ENCODE measurements at places on chromosomes 3 and 15. TPM values are rescaled to one million over a fixed set of nuclear protein-coding genes. Genes with fewer than 3 reads are reported as not detected.

INAFM2 gene
- total RNA-seq, result 26.2 TPM

VEPH1 gene
- 10.8 TPM for total RNA-seq

A4GNT gene
- not detected for total RNA-seq

ROPN1 gene
- not detected for total RNA-seq

- DNase-seq, result no peak
These were observed 5.1 kb downstream of the TMOD2 start for GRCh38 chr15:51756482-51756881.

- DNase-seq, result no peak
These were observed 58.1 kb upstream of the TJP1 start for GRCh38 chr15:29880341-29880740.

DNA sequence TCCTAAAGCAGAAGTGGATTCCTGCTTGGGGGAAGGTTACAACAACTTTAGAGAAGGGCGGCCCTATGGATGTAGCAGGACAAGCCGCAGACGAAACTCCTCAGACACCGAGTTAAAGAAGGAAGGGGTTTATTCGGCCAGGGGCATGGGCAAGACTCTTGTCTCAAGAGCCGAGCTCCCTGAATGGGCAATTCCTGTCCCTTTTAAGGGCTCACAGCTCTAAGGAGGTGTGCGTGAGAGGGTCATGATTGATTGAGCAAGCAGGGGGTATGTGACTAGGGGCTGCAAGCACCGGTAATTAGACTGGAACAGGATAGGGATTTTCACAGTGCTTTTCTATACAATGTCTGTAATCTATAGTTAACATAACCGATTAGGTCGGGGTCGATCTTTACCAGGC lies 879 bp upstream of the PDHB start:
- DNase-seq, result no peak

DNA sequence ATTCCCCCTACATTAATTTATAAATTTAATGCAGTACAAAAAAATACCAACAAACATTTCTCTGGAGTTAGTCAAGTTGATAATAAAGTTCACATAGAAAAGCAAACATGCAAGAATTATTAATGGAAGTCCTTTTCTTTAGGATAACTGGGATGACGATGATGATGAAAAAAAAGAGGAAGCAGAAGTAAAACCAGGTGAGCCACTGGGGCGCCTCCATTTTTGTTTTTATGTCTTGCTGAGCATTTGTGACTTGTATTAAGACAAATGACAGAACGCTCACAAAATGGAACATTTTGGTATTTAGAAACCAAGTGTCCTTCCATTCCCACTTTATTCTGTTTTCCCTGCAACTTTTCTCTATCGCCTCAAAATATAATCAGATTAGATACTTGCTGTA lies 13.8 kb downstream of the EIF3J start:
- DNase-seq, result no peak

DZIP1L gene
- 32.7 TPM for total RNA-seq

GRCh38 chr3:11727207-11727606 lies 83.5 kb upstream of the VGLL4 start:
- DNase-seq, result no peak

DNA sequence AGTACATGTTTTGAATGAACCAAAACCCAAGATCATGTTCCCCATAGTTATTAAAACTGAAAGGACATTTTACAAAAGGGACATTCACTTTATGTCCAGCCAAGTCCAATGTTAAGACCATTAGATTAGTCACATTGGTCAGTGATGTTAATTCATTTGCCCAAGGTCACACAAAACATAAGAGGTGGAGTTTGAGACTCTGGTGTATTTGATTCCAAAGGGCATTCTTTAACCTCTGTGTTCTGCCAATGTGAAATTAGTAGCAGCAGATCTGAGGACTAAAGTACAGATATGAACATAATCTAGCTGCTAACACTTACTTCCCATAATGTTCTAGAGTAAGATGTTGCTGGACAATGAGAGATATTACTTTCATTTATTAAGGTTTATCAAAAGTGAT lies 425.6 kb downstream of the TUSC7 start:
- no peak for DNase-seq

GRCh38 chr3:17848102-17848501 lies 105.7 kb upstream of the TBC1D5 start:
- DNase-seq, result no peak

GRCh38 chr3:160999274-160999673 lies 105.9 kb downstream of the B3GALNT1 start:
- no peak for DNase-seq

- no peak for DNase-seq
These were observed 8.8 kb downstream of the NEK10 start for GRCh38 chr3:27360113-27361078.

GRCh38 chr3:20729185-20729584 lies 543.2 kb upstream of the SGO1 start:
- DNase-seq, result no peak

THBS1 gene
- total RNA-seq, result 154 TPM

DNA sequence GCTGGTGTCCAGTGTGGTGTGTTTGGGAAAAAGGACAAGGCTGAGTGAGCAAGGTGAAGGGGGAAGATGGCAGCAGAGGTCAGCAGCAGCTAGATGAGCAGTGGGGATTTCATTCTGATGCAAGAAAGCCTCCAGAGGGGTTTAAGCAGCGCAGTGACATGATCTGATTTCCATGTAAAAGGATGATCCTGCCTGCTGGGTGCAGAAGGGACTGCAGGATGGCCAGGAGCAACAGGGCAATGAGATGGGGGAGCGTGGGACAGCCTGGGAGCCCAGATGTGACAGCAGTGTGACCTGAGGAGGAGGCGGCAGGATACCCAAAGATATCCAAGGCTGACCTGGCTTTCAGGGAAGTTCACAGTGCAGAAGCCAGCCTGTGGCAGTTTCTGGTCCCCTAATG lies 6.1 kb downstream of the WNT7A start:
- DNase-seq, result no peak

DNA sequence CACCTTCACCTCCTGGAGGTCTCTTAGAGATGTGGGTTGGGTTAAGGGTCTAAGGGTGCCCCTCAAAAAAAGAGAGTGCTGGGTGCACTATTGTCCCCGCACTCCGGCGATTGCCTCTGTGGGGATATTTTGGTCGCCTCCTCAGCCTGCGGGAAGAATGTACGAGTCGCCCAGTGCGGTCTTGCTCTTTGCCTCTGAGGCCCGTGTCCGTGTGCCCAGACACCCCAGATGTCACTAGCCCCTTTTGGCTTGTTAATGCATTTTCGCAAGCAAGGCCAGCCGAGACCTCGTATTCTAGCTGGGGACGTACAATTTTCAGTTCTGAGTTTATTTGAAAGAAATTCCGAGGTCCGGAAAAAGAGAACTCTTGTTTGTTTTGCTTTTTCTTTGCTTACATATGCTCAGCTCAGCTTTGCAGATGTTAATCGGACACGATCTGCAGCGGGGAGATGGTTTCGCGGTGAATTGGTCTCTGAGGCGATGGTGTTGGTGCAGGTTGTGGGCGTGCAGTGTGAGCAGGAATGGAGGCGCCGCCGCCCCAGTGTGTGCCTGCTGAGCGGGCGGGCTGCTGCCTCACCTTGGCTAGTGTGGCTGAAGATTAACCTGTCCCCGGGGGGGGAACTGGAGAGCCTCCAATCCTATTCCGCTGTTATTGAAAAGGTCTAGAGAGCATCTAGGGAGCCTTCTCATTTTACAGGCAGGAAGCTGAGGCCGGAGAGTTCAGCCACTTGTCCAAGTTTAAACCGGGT lies 1.4 kb downstream of the ST6GAL1 start:
- peak; percentile 55 for DNase-seq

- no peak for DNase-seq
These were observed 26.7 kb downstream of the SMAD3 start for GRCh38 chr15:67091980-67092677.

- DNase-seq, result no peak
These were observed 42.3 kb upstream of the USP3 start for GRCh38 chr15:63462088-63462487.

- DNase-seq, result no peak
These were observed 28.3 kb upstream of the LSAMP start for GRCh38 chr3:116473602-116474001.

DNA sequence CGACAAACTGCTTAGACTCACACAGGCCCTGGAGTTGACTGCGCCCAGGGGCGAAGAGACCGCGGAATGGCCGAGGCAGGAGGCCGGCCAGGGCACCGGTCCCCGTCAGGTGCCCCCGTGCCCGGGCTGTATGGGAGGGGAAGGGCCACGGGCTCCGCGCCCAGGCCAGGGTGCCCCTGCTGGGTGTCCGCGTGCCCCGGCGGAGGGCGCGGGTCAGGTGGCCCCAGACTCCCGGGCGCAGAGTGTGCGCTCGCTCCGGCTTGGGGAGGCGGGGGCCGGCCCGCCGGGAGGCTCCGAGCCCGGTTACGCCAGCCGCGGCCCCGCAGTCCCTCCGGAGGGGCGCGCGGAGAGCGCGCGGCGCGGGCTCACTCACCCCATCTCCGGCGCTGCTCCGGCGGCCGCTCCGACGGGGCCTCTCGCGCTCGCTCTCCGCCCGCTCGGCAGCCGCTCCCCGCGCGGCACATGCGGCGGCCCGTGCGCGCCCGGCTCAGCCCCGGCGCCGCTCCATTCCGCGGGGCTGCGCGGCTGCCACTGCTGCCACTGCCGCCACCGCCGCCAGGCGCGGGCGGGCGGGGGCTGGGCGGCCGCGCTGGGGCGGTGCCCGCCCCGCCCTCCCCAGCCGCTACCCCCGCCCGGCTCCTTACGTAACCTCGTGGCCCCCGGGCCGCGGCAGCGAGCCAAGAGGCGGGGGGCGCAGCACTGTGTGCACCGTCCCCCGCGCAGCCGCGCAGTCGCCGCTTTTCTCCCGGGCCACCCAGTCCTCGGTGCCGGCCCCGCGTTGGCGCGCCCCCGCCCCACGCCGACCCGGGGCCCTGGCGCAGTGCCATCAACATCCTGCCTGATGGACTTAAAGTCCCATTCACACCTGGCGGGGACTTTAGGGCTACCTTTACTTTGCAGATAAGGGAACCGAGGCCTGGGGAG lies at the start of gene HOMER2:
Gene HOMER2, minus strand, starts transcription at position 563 of the 924 bp plus-strand sequence. Its CDS starts 185 bp downstream, at position 378.
- no peak for DNase-seq

MYO5C gene
- 56.3 TPM for total RNA-seq

CEMIP gene
- 0.23 TPM for total RNA-seq

ZNF80 gene
- not detected for total RNA-seq

DNA sequence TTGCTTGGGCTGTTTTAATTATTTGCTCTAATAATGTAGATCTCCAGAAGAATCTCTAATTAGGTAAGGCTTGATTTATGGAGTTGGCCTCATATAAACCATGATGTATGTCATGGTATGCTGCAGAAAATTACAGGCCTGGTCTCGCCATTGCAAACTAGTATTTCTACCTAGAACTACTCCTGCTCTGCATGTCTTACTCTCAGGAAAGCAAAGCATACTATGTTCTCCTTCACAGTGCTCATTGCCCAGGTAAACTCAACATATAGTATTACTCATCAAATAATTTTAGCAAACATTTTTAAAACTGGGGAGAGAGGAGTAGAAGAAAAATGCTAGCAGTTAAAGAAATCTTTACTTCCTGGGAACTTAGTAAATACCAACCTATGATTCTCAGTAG lies 90.7 kb downstream of the FILIP1L start:
- DNase-seq, result no peak

GOLGA6L10 gene
- 4.3 TPM for total RNA-seq

DNA sequence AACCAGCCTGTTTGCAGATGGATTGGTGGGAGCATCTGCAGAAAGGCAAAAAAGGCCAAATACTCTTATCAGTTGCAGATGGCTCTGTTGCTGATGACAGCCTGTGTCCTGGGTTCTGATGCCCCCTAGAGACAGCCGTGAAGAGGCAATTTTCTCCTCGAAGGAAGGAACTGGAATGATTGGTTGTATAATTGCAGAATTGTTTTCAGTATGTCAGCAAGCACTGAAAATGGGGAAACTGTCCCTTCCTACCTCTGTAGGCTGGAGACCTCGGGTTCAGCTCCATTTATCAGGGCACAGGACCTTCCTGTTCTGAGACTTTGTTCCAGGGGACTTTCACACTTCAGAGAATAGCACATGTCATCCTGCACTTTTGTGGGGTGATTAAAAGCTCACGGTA lies 103.0 kb downstream of the PGPEP1L start:
- no peak for DNase-seq

DNA sequence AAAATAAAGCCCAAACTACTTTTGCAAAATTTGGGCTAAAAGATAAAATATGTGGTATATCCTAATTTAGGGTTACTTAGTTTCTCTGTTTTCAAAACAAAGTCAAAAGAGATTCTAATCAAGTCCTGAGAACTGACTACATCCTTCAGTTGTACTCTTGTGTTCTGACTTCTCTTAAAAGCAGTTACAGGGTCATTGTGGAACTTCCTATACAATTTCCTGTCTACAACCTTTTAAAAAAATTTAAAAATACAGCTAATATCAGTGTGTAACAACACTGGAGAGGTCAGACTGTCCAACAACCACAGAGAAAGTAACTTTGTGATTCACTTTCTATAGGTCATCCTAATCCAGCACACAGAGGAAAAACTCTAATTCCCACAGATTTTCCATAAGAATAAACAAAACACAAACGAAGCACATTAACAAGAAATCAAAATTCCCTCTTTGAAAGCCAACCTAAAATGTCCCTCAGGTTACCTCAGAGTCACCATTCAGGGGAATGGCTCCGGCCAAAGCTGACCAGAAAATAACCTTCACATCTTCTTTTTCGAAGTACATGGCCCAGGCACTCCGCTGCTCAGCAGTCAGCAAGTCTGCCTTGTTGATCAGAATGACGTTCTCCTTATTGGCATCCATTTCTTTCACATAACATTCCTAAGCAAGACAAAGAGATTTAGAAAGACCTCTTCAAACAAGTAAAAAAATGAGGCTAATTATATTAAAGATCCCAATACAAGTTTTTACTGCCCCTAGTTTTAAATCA lies 13.3 kb downstream of the LSG1 start:
- no peak for DNase-seq

ISLR2 gene
- 0.21 TPM for total RNA-seq
